ENCODE measurements at places on chromosomes 3 and 15. TPM values are rescaled to one million over a fixed set of nuclear protein-coding genes. Genes with fewer than 3 reads are reported as not detected.

Gene ABHD6
- 22.4 TPM for total RNA-seq

Gene ADAM10
- 84.4 TPM for total RNA-seq

Gene ISL2
- not detected for total RNA-seq

Gene PLSCR2
- not detected for total RNA-seq

Gene CDCP1
- 0.41 TPM for total RNA-seq

Gene ARMC8
- total RNA-seq: 104 TPM

Gene ERICH6
- under 0.01 TPM for total RNA-seq

Gene LRRC3B
- 39.9 TPM for total RNA-seq

Gene TMEM108
- total RNA-seq: 18.3 TPM

Gene TRAT1
- total RNA-seq: not detected

Gene ATP6V1A
- 257 TPM for total RNA-seq

Gene ZMAT3
- 6.1 TPM for total RNA-seq

Gene DIPK2A
- 63.6 TPM for total RNA-seq

Data from frontal cortex (tissue), 4 donors.